Activated T-helper 1 cell treated with anti-CD3 and anti-CD28 coated beads, Interleukin-2, amount 50 U/mL, for 16 hours (primary cell): ENCODE measurements at places on chromosomes 2 and 18.

- DNase-seq, result no peak
Observed at GRCh38 chr18:45066886-45067285, 386.2 kb downstream of the SETBP1 start.

GRCh38 chr2:172438741-172439508 is 11.5 kb downstream of the ITGA6 start:
- DNase-seq, result no peak

DNA sequence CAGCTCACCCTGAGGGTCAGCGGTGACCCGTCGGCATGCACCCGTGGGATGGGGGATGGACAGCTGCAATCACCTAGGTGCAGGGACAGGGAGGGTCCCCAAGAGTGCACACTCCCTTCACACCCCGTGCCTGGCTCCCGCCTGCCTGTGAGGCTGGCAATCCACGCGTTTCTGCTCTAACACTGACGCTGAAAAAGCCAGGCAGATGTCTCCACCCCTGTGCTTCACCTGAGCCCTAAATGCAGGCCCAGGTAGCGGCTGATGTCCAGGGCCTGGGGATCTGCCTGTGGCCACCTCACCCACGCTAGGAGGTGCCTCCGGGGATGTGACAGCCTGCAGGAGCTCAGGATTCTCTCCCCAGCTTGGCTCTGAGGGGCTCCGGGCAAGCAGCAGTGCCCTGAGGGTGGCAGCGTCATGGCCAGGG is 212.0 kb upstream of the SALL3 start:
- DNase-seq, result no peak

DNA sequence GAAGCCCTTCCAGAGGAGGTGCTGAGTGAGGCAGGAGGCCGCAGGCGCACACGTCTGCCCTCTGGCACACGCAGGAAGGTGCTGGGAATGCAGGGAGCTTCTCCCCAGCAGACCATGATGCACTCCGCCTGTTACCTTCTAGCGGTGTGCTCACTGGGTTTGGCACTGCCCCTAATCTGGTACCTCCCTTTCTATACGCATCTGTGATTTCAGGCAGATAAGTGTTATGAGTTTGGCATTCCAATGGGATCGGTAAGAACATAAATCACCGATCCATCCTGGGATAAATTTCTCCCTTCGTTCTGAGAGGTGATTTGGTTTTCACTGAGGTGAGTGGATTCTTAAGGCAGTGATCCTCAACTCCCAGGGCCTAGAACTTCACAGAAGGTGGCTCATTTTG is 34.6 kb downstream of the ODC1 start:
- no peak for DNase-seq

DNA sequence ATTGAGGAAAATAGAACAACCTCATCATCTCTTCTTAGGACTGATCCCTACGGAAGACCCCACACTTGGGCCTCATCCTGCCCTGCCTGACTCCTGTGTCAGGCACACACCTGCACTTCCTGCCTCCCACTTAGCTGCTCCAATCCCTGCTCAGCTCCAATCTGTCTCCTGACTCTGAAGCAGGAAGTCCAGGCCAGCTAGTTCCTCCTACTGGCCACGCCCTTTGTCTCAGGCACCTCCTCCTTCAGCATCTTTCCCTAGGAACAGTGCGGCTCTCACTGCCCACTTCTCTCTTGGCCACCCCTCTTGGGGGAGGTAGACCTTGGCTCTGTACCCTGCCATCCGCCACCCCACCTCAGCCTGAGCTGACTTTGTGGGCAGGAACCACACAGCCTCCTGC is 135.8 kb downstream of the CELF4 start:
- no peak for DNase-seq

GRCh38 chr2:172775319-172775718 is 39.7 kb downstream of the RAPGEF4 start:
- DNase-seq, result no peak

DNA sequence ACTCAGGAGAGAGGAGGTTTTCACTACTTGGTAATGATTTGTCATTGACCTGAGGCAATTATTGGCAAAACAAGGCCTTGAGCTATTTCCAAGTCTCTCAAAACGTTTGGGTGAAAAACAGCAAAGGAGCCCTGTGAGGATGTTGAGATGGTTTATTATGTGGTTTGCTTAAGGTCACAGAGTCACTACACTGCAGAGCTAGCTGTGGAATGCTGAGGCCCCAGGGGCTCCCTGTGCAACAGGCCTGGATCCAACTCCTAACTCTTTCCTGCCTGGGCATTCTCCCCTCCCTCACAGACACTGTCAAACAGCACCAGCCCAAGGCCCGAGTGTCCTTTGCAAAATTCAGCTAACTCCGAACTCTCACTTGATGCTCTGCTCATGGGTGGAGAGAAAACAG is 754.6 kb upstream of the SOX11 start:
- no peak for DNase-seq

DNA sequence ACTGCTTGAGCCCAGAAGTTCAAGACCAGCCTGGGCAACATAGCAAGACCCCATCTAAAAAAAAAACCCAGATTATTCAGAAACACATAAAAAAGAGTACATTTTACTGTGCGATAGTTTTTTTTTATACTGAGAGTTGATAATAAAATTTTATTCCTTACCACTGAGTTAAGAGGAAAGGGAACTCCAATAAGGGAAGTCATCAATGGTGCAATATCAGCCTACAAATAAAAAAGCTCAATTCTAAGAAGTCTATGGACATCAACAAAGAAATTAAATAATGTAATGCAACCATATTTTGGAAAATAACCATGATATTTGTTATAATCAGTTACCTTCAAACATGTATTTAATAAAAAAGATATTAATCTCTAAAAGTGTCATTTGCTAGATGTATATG is 46.6 kb downstream of the PIGN start:
- DNase-seq, result no peak

GRCh38 chr2:14219306-14219705 is 413.2 kb upstream of the LRATD1 start:
- no peak for DNase-seq

GRCh38 chr2:138615257-138615656 is 113.7 kb downstream of the SPOPL start:
- DNase-seq, result no peak

DNA sequence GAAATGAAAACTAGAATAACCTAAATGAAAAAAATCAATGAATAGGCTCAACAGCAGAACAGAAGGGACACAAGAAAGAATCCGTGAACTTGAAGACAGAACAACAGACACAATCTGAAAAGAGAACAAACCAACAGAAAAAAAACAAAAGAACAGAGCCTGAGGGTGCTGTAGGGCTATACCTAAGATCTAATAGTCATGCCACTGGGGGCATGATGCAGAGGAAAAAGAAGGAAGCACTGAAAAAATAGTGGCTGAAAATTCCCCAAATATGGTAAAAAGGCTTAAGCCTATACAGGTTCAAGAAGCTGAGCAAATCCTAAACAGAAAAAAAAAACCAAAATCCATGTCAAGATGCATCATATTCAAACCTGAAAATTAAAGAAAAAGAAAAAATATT is 50.3 kb downstream of the KANSL3 start:
- no peak for DNase-seq

- no peak for DNase-seq
Observed at GRCh38 chr2:206814498-206814897, 49.1 kb downstream of the FASTKD2 start.

GRCh38 chr2:144711084-144711483 is 191.2 kb upstream of the ZEB2 start:
- no peak for DNase-seq

DNA sequence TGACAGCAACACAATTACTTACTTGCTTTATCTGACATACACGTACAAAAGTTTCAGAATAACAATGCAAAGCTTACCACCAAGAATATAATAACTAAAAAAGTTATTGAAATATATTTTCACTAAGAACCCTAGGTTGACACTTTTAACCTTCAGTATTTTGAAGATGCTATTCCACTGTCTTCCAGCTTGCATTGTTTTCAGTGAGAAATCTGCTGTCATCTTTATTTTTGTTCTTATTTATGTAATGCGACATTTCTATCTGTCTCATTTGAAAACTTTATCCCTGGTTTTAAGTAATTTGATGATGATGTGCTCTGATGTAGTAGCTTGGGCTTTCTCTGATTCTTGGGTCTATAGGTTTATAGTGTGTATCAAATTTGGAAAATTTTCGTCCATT is 165.0 kb upstream of the SMIM21 start:
- DNase-seq, result no peak

DNA sequence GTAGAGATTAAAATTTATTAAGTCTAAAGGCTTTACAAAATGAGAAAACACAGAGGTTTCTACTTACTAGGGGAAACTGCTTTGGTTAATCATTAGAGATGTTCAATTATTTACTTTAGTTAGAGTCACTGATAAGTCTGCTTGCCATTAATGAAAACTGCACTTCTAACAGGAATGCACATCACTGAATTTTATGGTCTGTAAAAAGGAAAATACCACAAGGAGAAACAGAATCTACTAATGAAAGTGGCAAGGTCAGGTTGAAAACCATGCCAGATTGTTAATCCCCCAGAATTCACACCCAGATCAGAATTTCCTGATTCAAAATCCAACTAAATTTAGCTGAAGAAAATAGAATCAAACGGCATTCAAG is 90.5 kb upstream of the GRB14 start:
- no peak for DNase-seq

DNA sequence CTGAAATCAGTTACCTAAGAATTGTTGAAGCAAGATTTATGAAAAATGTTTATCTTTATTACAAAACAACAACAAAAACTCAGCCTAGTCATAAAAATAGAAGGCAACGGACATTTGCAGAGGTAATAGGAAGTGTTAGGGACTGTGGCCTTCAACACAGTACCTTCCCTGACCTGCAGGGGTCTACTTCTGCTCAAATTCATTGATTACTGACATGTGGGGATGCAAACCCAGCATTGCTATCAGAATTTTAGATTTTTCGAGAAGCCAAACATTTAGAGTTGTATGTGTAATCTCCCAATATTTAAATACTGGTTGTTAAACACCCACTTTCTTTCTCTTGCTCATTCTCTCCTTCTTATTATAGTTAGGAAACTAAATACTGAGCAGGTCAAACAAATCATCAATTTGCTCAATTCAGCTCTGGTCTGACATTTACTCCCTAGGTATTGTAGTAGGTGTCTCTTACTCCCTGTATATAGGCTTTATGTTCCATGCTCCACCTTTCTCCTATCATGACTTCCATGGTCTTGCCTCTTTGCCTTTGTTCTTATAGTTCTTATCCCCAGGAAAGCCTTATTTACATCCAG is 198.5 kb downstream of the UBE2E3 start:
- no peak for DNase-seq

DNA sequence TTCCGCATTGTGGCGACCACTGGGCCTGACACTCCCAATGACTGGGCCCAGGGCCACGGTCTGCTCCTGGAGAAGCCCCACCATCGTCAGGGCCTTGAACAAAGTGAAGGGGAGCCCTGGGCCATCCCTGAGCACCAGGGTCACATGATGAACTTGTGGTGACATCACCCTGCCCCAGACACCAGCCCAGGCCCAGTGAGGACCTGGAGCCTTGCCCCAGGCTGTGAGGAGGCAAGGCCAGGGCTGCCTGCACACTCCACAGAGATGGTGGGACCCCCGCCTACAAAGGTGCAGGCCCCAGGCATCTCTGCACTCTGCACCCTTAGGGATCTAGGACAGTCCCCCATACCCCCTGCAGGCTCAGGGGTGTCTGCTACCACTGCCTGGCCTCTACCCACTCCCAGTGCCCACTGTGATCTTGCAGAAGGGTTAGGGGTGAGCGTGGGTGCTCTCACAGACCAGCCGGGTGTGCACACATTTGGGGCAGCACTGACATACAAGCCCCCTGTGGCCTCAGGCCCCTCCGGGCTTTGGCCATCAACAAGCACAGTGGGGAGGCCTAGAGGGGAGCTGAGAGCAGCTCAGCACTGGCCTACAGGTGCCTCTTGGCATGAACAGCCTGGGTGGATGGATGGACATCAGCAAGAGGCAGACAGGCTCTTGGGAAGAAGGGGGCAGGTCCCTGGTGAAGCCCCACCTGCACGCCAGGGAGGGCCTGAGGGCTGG is 624.0 kb upstream of the LRRTM4 start:
- DNase-seq, result no peak

GRCh38 chr2:204255071-204255470 is 290.2 kb upstream of the PARD3B start:
- no peak for DNase-seq

GRCh38 chr18:23882616-23883276 is 131.8 kb upstream of the TTC39C start:
- DNase-seq, result no peak

DNA sequence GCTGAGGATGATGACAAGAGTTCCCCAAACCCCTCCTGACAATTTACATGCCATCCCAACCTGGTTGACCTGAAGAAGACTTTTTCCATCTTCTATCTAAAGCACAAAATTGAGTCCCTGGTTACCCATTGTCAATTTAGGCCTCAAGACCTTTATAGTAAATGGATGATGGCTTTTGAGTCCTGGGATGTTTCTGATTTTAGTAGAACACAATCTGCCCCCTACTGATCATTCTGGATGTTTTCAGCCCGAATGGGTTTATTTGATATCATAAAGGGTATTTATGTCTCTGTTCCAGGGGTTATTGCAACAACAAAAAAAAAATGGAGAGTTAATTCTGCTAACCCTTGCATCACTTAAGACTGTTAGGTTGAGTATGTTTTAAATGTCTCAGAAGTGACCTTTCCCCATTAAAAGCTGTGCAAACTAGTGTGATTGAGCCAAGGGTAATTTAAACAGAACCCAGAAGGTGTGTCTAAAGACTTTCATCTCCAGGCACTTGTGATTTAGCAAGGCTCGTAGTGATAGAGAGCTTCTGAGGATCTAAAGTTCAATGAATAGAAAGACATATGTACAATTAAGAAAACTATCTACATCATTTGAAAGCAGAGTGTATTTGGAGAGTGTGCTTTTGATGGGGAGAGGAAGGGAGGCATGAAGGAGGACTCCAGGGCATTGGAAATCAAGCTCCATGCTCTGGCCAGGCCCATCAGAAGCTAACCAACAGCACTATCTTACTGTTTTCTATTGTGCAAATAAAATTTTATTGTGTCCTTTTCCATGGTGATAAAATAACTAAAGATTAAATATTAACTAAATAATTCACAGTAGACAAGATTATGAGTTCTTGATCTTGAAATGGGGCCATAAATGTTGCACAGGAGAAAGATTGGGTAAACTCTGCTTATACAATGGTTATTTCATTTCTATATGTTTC is 96.6 kb upstream of the NOSTRIN start:
- no peak for DNase-seq

- no peak for DNase-seq
Observed at GRCh38 chr2:121192576-121192975, 92.4 kb downstream of the TFCP2L1 start.

DNA sequence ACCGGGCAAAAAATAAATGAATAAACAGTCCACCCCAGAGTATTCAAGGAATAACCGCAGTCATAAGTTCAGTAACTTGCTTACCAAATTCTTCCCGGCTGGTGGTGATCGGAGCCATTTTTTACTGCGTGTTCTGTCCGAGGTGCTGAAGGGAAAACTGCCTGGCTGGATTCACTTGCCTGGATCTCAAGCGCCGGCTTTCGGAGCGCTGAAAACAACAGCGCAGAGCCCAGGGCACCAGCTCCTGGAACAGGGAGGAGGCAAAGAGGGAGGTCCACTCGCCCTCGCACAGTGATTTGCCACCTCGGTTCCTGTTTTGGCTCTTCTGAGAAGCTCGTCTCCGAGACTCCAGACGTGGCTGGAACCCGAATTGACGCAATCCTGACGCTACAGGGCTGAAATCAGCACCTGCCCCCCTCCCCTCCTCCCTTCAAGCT is at the start of gene SYT4:
SYT4 (minus strand) TSS at position 327 of the 437 bp plus-strand sequence; CDS start at position 118, 209 bp downstream.
- DNase-seq, result no peak
